ENCODE measurements at places on chromosomes 3 and 15.

DNA sequence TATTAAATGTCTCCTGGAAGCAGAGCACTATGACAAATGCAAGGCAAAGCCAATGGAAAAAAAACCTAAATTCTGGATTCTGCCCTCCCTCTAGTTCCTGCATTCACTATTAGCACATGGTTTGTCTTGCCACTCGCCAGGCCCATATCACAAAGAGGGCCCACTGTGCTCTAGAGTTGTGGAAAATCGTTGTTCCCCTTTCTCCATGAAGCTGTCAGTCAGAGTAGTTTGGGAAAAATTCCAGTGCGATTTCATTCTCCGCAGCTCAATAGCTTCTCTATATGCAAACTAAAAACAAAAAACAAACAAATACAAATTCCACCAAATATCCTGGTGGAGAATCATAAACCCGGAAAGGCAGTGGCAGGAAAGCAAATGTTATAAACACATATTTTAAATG, 77.3 kb downstream of the RORA start:
- DNase-seq = no peak

DNA sequence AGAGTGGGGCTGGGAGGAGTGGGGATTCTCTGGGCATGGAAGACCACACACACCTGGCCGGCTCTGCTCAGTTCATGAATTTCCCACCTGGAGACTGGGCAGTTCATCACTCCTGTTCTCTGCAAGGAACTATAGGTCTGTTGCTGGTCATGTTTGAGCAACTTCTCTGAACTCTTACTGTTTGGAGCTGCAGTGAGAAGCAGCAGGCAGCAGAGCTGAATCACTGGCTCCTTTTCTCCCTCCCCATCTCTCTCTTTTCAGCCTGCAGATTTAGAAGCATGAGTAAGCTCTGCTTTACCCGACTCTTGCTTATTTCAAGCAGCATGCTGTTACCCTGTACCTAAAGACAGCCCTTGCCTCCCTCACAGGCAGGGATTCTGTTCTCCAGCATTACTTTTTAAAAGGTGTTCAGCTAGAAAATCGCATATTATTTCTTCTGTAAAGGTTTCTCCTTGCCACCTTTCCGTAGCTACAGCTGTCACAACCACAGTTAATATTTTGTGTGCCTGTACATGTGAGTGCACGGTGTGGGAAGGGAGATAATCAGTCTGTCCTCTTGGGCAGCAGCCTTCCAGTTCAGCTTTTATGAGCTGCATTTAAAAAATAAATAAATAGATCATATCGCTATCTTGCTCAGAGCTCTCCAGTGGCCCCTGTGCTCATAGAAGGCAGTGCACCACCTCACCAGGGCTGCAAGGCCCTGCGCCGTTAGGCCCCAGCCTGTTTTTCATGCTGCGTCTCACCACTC, 131.6 kb downstream of the CHCHD6 start:
- peak; percentile 38 for DNase-seq

GRCh38 chr15:25092661-25093060, 137.9 kb downstream of the SNRPN start:
- DNase-seq = peak; percentile 70

GRCh38 chr3:14806641-14807263, 12.0 kb upstream of the FGD5 start:
- DNase-seq = peak; percentile 9

DNA sequence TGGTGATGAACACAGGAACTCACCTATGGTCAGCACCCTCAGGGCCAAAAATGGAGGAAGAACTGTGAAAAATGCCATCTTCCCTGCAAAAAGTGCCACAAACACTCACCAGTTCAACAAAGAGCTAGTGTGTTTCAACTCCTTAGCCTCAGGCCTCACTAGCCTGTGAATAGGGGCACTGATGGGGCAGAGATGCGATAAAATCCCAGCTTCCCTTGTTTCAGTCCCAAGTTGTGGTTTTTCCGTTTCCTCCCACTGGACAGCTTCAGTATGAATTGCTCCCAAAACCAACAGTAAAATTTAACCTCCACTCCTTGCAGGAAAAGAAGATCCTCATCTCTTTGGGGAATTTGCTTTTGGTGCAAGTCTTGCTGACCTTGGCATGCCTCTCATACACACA, 117.4 kb upstream of the ADAMTS9 start:
- no peak for DNase-seq
